ENCODE measurements at places on chromosomes 5 and 9.

- no peak for DNase-seq
These were observed 89.4 kb downstream of the MTX3 start for GRCh38 chr5:79901631-79902030.

GRCh38 chr5:123527190-123527589 is 15.2 kb downstream of the CSNK1G3 start:
- DNase-seq = no peak

- peak; percentile 69 for DNase-seq
These were observed 182.7 kb downstream of the SMC2 start for GRCh38 chr9:104276709-104277245.

GRCh38 chr5:27571681-27572080 is 533.3 kb upstream of the CDH9 start:
- DNase-seq = peak; percentile 61

DNA sequence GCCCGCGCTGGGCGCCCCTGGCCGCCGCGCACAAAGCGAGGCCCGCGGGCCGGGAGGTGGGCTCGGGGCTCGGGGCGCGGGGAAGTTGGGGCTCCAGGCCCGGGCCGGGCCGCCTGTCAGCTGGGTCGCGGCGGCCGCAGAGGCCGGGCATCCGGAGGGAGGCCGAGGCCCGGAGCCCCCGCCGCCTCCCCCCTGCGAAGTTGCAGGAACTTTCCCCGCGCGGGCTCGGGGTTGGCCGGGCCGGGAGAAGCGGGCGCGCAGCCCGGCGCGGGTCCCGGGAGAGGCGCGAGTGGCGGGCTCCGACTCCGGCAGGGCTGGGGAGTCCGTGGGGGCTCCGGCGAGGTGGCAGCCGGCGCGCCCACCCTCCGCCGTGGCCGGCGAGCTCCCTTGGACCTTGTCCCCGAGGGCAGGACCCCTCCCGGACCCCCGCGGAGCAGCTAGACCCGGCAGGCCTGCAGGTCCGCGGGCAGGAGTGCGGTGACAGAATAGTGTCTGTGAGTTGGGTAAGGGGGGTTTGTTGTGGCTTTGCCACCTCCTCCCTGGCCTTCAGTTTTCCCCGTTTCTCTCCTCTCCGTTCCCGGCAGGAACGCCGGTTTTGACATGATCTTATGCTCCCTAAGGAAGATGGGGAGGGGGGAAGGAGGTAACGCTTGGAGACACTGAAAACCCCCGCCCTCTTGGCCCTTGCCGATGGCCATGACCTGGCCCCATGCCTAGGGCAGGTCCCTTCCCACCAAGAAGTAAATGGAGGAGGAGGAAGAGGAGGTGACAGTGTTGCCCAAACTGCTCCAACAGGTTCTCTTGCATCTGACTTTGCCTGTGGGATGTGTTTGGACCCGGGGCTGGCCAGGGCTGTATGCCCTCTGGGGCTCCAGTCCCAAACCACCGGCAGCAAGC is 942 bp downstream of the PHF2 start:
- DNase-seq = no peak

GRCh38 chr5:157855404-157855994 is 3.4 kb downstream of the CLINT1 start:
- peak; percentile 50 for DNase-seq

- no peak for DNase-seq
These were observed 189.1 kb upstream of the CDH12 start for GRCh38 chr5:23042226-23042625.

DNA sequence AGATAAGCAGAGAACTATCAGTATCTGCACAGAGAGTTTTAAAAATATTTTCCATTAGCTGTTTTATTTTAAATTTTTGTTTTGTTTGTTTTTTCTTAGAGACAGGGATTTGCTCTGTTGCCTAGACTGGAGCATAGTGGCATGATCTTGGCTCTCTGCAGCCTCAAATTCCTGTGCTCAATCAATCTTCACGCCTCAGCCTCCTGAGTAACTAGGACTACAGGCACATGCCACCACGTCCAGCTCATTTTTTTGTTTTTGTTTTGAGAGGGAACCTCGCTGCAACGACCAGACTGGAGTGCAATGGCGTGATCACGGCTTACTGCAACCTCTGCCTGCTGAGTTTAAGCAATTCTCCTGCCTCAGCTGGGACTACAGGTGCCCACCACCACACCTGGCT is 138.2 kb upstream of the LPAR1 start:
- DNase-seq = no peak

DNA sequence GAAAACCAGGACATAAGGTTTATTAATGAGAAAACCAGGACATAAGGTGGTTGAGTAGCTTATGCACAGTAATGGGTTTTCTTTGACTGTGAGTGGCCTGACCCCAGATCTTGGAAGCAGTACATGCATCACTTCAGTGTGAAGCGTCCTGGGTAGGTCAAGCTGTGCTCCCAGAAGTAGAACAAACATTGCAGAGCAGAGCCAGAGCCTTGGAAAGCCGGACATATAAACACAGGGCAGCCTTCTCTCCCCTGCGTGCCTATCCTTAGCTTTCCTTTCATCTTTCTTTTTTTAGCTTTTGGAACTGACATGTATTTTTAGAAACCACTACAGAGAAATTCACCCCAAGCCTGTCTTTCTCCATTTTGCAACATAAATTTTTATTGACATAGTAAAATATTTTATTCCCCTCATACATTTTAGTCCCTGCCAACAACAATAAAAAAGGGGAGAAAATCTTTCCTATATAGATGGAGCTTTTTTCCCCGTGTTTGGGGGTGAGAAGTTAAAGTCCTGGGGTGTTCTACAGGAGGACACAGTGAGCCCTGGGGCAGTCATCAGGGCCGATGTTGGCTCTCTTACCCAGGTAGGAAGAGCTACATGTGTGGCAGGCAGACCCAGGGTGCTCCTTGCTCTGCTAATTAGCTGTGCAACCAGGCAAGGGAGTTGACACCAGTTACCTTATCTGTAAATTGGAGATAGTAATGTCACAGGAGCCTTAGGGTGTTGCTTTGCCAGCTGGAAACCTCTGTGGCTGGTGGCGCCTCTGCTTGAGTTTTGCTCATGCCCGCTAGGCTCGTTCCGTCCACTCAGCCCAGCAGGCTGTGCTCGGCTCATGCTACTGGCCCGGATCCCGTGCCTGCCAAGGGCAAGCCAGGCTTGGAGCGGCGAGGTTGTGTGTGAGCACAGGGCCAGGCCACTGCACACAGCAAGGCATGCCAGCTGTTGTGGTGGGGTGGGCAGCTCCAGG is 389.6 kb downstream of the KDM4C start:
- no peak for DNase-seq

GRCh38 chr5:159907689-159908590 is 8.3 kb upstream of the ADRA1B start:
- DNase-seq = no peak

DNA sequence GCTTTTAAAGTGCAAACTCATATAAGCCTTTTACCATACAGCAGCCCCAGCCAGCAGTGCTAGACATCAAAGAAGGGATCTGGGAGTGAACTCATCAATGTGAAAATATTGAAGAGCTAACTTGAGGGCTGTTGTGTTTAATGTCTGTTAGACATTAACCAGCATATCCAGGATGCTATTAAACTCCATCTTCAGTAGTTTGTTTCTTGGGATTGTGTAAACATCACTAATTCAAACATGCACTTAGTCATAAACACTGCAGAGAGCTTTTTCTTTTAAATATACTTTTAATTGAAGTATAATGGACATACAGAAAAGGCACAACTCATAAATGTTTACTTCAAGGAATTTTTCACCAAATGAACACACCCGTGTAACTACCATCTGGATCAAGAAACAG is 81.8 kb downstream of the TMEM252 start:
- no peak for DNase-seq

DNA sequence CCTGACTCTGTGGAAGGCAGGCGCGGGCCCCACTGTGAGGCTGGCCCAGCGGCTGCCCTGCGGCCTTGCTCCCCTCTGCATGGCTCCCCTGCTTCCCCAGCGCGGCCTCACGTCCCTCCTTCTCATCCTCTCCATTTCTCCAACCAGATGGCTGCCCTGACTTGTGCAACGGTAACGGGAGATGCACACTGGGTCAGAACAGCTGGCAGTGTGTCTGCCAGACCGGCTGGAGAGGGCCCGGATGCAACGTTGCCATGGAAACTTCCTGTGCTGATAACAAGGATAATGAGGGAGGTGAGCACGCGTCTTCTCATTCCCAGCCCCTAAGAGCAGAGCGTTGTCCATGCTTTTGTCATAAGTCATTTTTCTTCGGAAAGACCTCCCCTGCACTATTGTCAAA is 129.0 kb upstream of the WWC1 start:
- DNase-seq = no peak

DNA sequence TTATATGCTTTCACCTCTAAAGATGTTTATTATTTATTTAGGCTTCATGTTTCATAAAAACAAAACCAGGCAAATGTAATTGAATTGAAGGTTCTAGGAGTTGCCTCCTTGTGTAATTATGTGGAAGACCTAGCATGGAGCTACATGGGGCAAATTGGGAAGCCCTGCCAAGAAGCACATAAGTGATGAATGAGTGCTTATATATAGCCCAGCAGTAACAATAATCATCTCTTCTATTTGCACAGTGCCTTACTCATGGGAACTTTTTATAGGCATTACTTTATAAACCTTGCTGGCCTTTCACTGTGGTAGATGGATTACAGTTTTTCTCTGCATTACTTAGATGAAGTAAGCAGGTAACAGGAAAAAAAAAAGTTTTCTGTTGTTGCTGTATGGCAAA is 40.0 kb upstream of the GRAMD2B start:
- DNase-seq = peak; percentile 59

- DNase-seq = no peak
These were observed 78.3 kb upstream of the ANKRD55 start for GRCh38 chr5:56311306-56311905.

- no peak for DNase-seq
These were observed 38.3 kb downstream of the FAM13B start for GRCh38 chr5:137994556-137994955.

DNA sequence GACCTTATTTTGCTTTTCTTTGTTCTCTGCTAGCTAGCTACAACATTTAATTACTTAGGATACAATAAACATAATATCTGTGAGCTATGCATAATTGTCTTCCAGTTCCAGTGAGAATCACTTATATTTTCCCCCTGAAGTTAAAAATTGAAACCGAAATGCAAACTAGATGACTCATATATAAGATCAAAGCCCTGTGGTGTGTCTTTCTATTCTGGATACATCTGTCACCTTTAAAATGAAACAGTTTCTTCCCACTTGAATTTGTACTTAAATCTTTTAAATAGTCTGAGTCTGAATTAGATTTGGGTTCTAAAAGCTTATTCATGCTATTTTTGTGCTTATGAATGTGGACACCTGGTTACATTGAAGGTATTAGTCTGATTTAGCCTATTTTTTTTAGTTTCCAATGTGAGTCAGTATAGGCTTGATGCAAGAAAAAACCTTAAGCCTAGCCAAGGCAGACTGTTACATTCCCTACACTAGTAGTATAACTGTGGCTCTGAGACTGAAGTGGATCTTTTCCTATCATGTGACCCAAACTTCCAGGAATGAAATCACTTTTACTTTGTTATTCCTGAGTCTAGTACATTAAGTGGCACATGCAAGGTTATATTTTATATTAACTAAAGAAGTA is 703.5 kb upstream of the RGMB start:
- DNase-seq = peak; percentile 10

DNA sequence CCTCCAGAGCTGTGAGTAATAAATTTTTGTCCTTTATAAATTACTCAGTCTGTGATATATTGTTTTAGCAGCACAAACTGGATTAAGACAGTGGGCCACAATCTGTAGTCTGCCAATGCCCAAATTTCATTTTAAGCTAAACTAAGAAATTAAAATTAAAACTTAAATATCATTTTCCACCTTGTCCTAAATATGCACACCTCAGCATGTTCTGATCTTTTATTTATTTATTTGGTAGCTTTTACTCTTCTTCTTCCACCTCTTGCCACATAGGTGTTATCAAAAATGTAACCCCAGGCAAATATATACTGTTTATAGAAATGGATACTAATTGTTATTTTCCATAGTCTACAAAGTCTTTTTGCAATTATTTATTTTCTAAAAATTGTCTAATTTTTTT is 1102.2 kb upstream of the COX7C start:
- DNase-seq = no peak

GRCh38 chr5:17316970-17317459 is 99.6 kb downstream of the BASP1 start:
- no peak for DNase-seq

- no peak for DNase-seq
These were observed 67.4 kb downstream of the ARRDC3 start for GRCh38 chr5:91315701-91316100.

DNA sequence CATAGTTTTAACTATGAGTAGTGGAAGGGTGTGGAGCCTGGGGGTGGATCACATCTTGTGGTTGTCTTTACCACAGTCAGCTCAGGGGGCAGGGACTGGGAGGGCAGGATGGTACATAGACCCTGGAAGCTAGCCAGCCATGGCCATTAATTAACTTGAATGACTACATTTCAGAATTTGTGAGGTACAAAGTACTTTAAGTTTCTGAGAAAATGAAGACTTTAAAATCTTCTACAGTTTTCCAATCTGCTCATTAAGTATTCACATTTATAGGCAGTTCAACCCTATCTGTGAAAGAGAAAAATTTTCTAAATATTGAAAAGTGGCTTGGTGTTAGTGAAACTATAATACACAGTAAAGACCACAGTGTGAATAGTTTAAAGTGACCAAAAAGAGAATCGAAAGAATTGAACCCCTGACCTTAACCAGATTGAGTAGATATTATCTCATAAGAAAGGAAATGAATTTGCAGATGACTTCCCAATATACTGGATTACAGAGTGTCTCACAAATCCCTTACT is 234.2 kb upstream of the MEF2C start:
- DNase-seq = peak; percentile 41

DNA sequence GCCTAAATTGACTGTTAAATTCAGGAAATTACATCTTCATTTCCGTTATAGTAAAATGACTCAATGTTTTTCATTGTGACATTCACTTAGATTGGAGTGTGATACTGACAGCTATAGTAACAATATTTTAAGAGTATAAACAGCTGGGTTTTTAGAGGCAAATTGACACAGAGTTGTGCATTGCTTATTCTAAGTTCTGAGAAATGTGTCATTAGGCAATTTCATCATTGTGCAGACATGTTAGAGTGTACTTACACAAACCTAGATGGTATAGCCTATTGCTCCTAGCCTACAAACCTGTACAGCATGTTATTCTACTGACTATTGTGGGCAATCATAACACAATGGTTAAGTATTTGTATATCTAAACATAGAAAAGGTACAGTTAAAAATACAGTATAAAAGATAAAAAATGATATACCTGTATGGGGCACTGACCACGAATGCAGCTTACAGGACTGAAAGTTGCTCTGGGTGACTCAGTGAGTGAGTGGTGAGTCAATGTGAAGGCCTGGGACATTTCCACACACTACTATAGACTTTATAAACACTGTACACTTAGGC is 132.7 kb downstream of the PDE4D start:
- peak; percentile 79 for DNase-seq

DNA sequence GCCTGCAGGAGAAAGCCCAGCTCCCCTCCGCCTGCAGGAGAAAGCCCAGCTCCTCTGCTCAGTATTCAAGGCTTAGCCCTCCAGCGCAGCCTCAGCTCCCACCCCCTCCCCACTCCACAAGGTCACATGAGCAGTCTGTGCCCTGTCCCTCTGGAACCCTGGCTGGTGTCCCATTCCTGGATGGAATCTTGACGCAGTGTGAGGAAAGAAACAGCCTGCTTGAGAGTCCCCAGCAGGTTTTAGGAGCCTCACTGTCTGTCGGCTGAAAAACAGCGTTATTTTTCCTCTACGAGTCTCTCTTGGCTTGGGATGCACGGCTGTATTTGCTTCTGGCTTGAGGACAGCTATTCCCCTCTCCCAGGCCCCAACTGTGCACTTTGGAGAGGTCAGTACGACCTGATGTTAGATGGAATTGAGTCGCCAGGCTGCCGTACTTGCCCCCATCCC is 210.1 kb upstream of the TRIM32 start:
- DNase-seq = no peak

- DNase-seq = no peak
These were observed 103.7 kb downstream of the SIL1 start for GRCh38 chr5:139094154-139095131.
